PC-3 (cell line): ENCODE measurements at places on chromosomes 1 and 21. TPM values are rescaled to one million over a fixed set of nuclear protein-coding genes. Genes with fewer than 3 reads are reported as not detected.
A peak's percentile ranks its signal among the peaks of the same experiment; 100 is the strongest.

- H3K4me3 ChIP-seq, result no peak overlapping the region
- DNase-seq, result no peak
- no peaks in the 10 kb centered on the region for H3K27me3 ChIP-seq
- no peaks in the 10 kb centered on the region for H3K4me1 ChIP-seq
Observed at GRCh38 chr21:43912500-43912899, 47.5 kb downstream of the AGPAT3 start.

DNA sequence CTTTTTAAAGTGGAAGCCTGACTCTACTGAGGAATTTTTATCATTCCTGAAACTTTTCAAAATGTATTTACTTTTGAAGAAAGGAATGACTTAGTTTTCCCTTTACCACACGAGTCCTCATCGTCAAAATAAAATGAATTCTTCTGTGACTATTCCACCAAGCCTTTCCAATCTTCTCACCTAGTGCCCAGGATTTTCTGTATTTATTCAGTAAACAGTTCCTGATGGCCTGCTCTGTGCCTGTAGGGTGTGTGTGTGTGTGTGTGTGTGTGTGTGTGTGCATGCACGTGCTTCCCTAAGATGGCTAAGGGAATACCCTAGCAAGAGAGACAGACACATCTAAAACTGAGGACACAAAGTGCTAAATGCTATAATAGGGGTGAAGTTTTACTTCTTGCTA, 395.0 kb upstream of the USP24 start:
- H3K4me1 ChIP-seq, result no peaks in the 10 kb centered on the region
- H3K4me3 ChIP-seq, result no peak overlapping the region
- H3K27ac ChIP-seq, result no peak overlapping the region
- no peaks in the 10 kb centered on the region for H3K27me3 ChIP-seq
- no peaks in the 10 kb centered on the region for H3K36me3 ChIP-seq
- no peak for DNase-seq

GRCh38 chr1:95754412-95754811, 520.4 kb downstream of the RWDD3 start:
- no peaks in the 10 kb centered on the region for H3K4me1 ChIP-seq
- H3K36me3 ChIP-seq, result no peaks in the 10 kb centered on the region
- no peak for DNase-seq
- no peak overlapping the region for H3K4me3 ChIP-seq
- no peaks in the 10 kb centered on the region for H3K27me3 ChIP-seq

DNA sequence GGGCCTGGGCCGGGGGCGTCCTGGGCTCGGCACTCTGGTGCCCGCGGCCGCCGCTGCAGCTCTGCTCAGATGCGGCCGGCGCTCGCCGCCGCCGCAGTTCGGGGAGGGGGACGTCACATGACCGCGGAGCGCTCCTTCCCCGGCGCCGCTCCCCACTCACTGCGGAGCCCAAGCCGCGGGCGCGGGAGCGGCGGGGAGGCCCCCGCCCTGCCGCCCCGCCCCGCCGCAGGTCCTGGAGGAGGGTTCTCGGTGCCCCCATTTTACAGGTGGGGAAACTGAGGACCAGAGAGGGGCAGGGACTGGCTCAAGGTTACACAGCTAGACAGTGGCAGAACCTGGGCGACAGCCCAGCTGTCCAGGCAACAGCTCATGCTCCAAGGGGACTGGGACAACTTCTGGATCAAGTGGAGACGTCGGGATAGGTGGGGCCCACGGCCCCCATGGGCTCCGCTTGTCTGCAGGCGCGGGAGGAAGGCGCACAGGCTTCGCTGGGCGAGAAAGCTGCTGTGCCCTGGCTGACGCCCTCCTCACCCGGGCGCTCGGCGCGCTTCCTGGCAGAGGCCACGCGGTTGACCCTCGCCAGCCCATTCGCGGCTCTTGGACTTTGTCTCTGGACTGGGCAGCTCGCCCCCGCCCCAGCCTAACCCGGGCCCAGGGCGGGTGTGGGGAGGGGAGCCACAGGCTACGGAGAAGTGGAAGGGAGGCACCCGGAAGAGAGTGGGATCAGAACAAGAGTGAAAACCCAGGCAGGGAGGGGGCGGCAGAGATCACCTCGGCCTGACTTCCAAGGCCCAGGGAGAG, at the start of gene RAP1GAP:
RAP1GAP (minus strand) TSS at position 100 of the 801 bp plus-strand sequence. CDS start 49,325 bp downstream, outside the sequence.
- H3K4me1 ChIP-seq, result peaks cover 8% of the 10 kb centered on the region; the same call in 1 of the 2 replicates
- peaks cover 24% of the 10 kb centered on the region for H3K27me3 ChIP-seq
- DNase-seq, result no peak
- no peak within 1 kb of the TSS for H3K27ac ChIP-seq

GRCh38 chr1:27006683-27007082, 6.0 kb downstream of the TENT5B start:
- no peaks in the 10 kb centered on the region for H3K27me3 ChIP-seq
- peaks cover 63% of the 10 kb centered on the region for H3K4me1 ChIP-seq
- no peak for DNase-seq
- 0 out of 2 replicates have a peak, but pooled peaks cover 4% of the 10 kb centered on the region for H3K36me3 ChIP-seq
- H3K4me3 ChIP-seq, result no peak overlapping the region

GRCh38 chr1:18727956-18728355, 97.3 kb downstream of the PAX7 start:
- no peaks in the 10 kb centered on the region for H3K36me3 ChIP-seq
- H3K27me3 ChIP-seq, result peaks cover 61% of the 10 kb centered on the region
- H3K27ac ChIP-seq, result no peak overlapping the region
- no peak overlapping the region for H3K4me3 ChIP-seq
- no peaks in the 10 kb centered on the region for H3K4me1 ChIP-seq

- H3K36me3 ChIP-seq, result no peaks in the 10 kb centered on the region
- no peak overlapping the region for H3K4me3 ChIP-seq
- H3K4me1 ChIP-seq, result no peaks in the 10 kb centered on the region
- H3K27me3 ChIP-seq, result no peaks in the 10 kb centered on the region
Observed at GRCh38 chr1:16018749-16019643, 1.2 kb upstream of the HSPB7 start.

DNA sequence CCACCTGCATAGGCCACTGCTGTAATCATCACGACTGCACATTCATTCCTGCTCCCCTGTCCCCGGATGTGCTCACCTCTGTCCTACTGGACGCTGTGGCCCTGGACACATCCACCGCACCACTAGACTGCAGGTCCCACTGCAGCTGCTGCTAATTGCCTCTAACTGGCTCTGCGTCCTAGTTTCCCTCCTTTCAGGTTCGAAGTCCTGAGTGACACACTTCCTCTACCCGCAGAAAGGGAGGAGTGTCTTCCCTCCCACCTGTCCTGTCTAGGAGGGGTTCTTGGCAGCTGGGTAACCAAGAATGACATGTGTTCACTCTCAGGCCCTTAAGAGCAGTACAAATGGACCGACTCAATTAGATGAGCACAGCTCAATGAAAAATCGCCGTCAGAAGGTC, 40.5 kb upstream of the ITPKB start:
- no peak overlapping the region for H3K4me3 ChIP-seq
- no peaks in the 10 kb centered on the region for H3K36me3 ChIP-seq
- no peak overlapping the region for H3K27ac ChIP-seq
- peak; percentile 46 for DNase-seq
- peaks cover 32% of the 10 kb centered on the region for H3K4me1 ChIP-seq

DNA sequence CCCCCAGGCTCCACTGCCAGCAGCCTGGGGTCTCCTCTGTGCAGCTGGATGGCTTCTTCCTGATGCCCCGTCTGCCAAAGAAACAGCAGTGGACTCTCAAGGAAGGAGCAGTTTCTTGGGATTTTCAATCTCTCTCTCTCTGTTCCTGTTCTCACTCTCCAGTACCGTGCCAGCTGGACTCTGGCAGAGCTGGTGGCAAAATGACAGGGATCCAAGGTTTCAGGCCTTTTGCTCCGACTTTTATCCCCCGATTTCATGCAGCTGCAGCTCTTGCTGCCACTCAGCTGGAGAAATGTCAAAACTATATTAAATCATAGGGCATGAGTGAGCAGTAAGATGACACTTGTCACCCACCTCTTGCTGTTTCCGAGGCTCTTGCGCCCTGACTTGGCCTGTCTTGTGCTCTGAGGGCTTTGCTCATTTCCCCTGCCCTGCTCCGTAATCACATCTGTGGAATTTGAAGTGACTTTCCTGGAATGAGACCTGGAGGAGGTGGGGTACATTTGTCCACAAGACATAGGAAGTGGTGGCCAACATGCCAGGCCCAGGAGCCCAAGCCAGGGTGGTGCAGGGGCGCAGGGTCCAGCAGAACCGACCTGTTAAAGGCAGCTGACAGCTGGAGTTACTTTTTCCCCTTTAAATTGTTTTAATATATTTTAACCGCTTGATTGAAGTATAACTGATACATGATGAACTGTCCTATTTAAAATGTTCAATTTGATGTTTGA, 576.2 kb downstream of the PTPRU start:
- no peaks in the 10 kb centered on the region for H3K4me1 ChIP-seq
- no peaks in the 10 kb centered on the region for H3K36me3 ChIP-seq
- no peak overlapping the region for H3K27ac ChIP-seq
- peaks cover 18% of the 10 kb centered on the region; the same call in 1 of the 2 replicates for H3K27me3 ChIP-seq
- no peak overlapping the region for H3K4me3 ChIP-seq

DNA sequence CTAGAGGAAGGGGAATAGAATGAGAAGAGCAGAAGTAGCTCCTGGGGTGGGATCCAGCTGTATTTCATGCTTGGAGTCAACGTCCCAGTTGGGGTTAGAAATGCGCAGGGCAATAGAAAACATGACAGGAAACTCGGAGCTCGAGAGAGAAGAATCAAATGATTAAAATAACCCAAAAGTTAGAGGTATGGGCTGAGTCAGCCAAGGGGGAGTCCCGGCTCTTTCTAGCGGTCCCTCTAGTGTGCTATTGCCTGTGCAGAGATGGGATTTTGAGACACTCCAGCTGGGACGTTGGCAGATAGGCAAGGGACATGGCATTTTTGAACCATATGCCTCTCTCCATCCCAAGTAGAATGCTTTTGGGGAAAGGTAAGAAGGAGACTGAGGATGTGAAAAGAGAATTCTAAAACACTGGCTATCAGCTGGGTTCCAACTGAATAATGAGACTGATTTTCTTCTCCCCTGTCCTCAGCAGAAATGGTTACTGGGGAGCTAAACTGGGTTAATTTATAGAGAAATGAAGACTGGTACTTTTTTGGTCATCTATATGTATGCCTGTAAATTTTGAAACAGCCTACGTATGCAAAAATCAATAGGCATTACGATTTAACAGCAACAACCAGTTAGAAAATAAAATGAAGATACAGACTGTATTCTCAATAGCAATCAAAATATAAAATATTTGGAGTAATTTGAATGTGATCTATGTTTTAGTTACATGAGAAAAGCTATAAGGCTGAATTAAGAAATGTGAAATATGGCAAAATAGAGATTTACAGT, 7.0 kb upstream of the VPS26C start:
- H3K4me3 ChIP-seq, result no peak overlapping the region
- H3K27ac ChIP-seq, result no peak overlapping the region
- H3K36me3 ChIP-seq, result no peaks in the 10 kb centered on the region
- no peak for DNase-seq
- no peaks in the 10 kb centered on the region for H3K4me1 ChIP-seq

DNA sequence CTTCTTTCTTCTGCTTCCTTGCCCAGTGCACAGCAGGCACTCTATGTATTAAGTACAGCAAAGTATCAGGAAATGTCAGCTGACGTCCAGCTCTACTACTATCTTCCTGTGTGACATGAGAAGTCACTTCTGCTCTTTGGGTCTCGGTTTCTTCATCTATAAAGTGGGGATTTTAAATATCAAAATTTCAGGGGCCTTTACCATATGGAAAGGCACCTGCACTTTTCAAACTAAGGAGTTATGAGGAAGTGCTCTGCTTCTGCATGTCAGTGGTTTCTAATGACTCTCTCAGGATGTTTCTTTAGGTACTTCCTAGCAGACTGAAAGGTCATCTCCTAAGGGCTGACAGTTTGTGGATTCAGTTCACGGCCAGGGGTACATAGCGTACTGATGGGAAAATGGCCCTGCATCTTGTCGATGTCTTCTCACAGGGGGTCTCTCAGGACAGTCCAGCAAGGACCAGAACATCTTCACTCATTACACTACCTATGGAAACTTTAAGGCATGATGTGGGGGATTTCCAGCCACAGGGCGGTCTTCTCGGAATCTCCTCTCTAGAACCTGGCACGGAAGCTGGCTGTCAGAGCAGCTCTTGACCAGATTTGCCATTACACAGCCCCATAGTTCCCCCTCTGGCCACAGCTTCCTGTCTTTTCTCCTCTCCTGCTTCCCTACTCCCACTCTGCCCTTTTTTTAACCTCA, 42.0 kb upstream of the MTF1 start:
- H3K4me3 ChIP-seq, result no peak overlapping the region
- H3K4me1 ChIP-seq, result no peaks in the 10 kb centered on the region
- H3K36me3 ChIP-seq, result peaks cover 10% of the 10 kb centered on the region; the same call in 1 of the 2 replicates
- no peak for DNase-seq

- H3K27me3 ChIP-seq, result no peaks in the 10 kb centered on the region
- H3K36me3 ChIP-seq, result no peaks in the 10 kb centered on the region
- DNase-seq, result peak; percentile 85
- H3K27ac ChIP-seq, result peak overlapping the region; percentile 55
Observed at GRCh38 chr1:59484096-59484495, 187.2 kb downstream of the FGGY start.

- no peaks in the 10 kb centered on the region for H3K36me3 ChIP-seq
- H3K4me3 ChIP-seq, result no peak overlapping the region
- no peak overlapping the region for H3K27ac ChIP-seq
Observed at GRCh38 chr1:193674292-193674944, 488.0 kb upstream of the B3GALT2 start.

GRCh38 chr1:50393522-50394120, 29.6 kb downstream of the DMRTA2 start:
- H3K4me3 ChIP-seq, result no peak overlapping the region
- H3K27ac ChIP-seq, result no peak overlapping the region
- no peak for DNase-seq
- no peaks in the 10 kb centered on the region for H3K27me3 ChIP-seq
- H3K36me3 ChIP-seq, result no peaks in the 10 kb centered on the region
- no peaks in the 10 kb centered on the region for H3K4me1 ChIP-seq

DNA sequence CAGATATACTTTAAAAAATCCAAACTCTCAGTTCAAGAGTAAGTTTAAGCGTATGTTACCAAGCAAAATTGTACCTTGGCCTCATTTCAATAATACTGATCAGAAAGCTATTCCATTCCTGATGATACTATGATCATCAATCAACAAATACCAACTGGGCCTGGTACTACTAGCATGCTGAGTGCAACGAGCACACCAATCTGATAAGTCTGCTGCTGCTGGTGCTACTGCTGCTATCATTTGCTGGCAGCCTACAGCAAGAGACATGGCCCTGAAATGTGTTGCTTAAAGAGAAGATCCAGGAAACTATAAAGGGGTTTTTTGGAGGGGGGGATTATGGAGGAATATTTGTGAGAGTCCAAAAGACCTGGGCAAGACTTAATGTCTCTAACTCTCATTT, 39.7 kb downstream of the NME7 start:
- no peaks in the 10 kb centered on the region for H3K36me3 ChIP-seq
- no peaks in the 10 kb centered on the region for H3K27me3 ChIP-seq
- H3K4me1 ChIP-seq, result peaks cover 13% of the 10 kb centered on the region
- no peak overlapping the region for H3K4me3 ChIP-seq

The ITGB2 gene
- 45.1 and 45.7 TPM in 2 replicates for total RNA-seq

The DNAH14 gene
- total RNA-seq, result 36.6 and 42.8 TPM in 2 replicates

The ZMYND12 gene
- not detected in 2 replicates for total RNA-seq

The ADORA3 gene
- total RNA-seq, result not detected in 2 replicates

The AADACL3 gene
- total RNA-seq, result not detected in 2 replicates

The PDZK1 gene
- 2.3 and 4.2 TPM in 2 replicates for total RNA-seq

The CR1L gene
- not detected in 2 replicates for total RNA-seq

The SV2A gene
- not detected in 2 replicates for total RNA-seq

The UHMK1 gene
- total RNA-seq, result 69.4 and 70.4 TPM in 2 replicates

The GBP2 gene
- 1.6 and 2.1 TPM in 2 replicates for total RNA-seq

The MRPS14 gene
- total RNA-seq, result 18.8 and 21.8 TPM in 2 replicates
